CD4-positive, alpha-beta T cell treated with Interleukin-6 for 4 hours (primary cell): ENCODE measurements at places on chromosomes 7 and 10.

DNA sequence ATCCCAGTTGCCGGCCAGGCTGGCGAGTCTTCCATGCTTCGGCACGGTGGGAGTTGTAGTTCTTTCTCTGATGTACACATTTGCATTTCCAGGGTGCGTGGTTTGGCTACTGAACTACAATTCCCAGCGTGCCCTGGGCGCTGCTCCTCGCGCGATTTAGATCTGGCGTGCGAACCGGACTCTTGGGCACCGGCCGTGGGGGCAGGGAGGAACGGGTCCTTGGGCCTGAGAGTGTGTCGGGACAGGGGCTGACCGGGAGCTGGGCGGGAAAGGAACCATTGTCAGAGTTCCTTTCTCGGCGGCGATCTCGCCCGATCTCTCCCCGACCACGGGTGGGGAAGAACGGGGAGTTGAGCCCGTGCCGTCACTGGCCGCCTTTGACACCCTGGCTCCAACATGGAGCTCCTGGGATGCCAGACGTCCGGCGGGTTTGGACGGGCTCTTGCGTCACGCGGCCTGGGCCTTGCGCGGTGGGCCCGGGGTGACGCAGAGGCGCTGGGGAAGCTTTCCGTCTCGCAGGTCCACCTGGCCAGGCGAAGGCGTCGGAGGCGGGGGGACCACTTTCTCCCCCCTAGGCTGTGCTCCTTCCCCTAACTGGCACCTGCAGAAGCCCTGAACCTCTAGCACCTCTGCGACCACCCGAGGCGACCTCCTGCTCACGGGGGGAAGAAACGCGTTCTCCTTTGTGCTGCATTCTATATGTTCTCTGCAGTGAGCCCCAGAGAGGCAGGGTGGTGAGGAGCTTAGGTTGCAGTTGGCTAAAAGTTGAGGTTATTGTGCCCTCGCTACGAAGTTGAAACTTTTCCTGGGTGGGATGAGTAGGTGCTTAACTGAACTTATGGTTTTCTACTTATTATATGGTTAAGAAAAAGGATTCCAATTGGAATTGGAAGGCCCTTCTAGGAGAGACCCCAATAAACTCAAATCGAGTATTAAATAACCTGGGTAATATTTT is 824 bp downstream of the IFRD1 start:
- DNase-seq: peak; percentile 88

- no peak for DNase-seq
These were observed 251.2 kb downstream of the ARHGAP12 start for GRCh38 chr10:31677195-31678138.

GRCh38 chr10:108556186-108556585 is 1367.1 kb downstream of the XPNPEP1 start:
- DNase-seq: no peak

DNA sequence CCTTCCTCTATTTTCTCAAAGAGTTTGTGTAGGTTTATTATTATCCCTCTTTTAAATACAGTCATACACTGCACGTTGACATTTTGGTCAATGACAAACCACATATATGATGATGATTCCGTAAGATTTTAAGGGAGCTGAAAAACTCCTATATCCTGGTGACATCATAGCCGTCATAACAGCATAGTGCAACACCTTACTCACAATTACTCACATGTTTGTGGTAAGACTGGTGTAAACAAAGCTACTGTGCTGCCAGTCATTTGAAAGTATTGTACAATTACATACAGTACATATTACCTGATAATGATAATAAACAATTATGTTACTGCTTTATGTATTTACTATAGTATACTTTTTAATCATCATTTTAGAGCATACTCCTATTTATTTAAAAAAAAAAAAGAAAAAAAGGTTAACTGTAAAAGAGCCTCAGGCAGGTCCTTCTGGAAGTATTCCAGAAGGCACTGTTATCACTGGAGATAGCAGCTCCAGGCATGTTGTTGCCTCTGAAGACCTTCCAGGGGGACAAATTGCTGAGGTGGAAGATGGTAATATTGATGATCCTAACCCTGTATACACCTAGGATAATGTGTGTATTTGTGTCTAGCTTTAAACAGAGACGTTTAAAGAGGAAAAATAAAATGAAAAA is 123.3 kb upstream of the CDK1 start:
- DNase-seq: no peak

GRCh38 chr10:43252783-43253341 is 14.0 kb downstream of the RASGEF1A start:
- DNase-seq: no peak

DNA sequence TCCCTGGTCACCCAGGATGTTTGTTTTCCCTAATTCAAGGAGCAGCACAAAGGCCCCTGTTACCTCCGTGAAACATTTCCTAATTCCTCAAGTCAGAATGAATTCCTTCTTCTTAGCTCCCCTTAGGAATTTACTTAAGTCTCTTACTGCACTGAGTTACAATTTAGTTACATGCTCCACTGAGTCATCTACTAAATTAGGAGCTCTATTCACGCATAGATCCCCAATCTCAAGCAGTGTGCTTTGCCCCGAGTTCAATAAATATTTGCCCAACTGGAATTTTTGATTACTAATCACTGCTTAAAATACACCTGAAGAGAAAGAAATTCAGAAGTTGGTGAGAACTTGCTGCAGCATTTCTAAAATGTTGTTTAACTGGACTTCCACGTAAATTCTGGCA is 329.4 kb upstream of the MYO3A start:
- no peak for DNase-seq

DNA sequence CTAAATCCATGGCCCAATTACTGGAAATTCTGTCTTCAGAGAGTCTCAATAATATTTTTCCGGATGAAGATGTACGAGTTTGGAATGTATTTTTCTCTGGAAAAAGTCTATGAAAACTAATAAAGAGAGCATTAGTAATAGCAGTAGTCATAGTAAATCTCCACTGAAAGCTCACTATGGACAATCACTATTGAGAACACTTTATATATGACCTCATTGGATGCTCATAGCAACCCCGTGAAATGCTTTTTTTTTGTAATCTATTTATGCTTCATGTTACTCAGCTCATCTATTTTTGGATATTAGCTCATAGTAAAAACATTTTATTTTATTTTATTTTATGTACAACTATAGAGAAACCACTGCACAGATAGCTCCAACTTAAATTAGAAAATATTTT is 94.3 kb upstream of the MYO3A start:
- no peak for DNase-seq

- no peak for DNase-seq
These were observed 34.8 kb downstream of the CFAP43 start for GRCh38 chr10:104197364-104197763.

DNA sequence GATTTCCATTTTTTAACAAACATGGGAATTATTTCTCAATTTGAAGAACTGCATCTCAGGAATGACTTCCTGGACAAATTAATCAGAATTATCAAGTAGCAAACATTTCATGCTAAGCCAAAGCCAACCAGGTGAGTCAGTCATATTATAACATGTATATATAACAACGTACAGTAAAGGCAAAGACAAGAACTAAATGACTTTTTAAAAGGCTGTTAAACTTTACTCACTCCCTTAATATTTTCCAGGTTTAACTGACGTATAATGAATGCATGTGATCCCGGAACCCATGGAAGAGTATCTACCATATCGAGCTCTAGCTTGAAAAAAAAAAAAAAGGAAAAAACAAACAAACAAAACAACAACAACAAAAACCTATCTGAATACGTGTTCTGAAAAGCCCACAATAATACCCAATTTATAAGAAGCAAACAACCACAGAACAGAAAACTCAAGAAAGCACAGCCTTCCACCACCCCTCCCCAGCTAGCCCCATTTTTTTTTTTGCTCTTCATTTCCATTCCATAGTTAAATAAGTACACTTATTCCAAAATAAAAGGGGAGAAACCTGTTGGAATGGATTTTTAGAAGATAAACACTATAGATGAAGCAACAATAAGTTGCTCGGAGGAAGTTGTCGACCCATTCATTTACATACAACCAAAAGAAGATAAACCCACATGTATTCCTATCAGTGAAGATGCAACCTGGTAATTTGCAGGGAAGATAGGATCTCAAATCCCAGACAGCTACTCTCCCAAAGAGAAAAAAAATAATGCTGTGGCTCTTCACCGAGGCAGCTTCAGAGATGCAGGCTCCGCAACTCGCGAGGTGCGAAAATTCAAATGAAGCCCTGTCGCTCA is 537 bp downstream of the NAPEPLD start:
- no peak for DNase-seq

DNA sequence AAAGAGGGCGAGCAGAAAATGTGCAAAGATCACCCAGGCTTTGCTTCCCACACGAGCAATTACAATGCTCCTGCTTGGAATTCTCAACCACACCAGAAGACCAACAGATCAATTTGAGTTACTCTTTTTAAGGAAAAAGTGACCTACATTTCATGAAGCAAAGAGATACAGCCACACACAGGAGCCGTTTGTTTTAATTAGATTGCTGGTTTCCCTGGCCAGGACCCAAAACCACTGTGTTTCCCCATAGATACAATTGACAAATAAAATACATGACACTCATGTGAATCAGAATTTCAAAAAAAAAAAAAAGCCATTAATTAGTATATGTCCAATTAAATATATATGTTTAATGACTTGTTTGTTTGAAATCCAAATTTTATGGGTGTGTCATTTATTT is 458.3 kb downstream of the PLXDC2 start:
- no peak for DNase-seq

GRCh38 chr7:157715938-157716280 is 379.1 kb downstream of the DNAJB6 start:
- DNase-seq: no peak

GRCh38 chr10:71687077-71687476 is 32.5 kb downstream of the C10orf105 start:
- DNase-seq: no peak

- no peak for DNase-seq
These were observed at the start of gene TMEM139 for GRCh38 chr7:143284591-143285469. Gene TMEM139 (plus strand): TSS chr7:143284958. CDS start chr7:143285958, 1,000 bp downstream.

GRCh38 chr10:48774416-48775205 is 89.9 kb downstream of the WDFY4 start:
- DNase-seq: no peak

GRCh38 chr7:53744403-53744760 is 708.9 kb downstream of the POM121L12 start:
- DNase-seq: no peak

DNA sequence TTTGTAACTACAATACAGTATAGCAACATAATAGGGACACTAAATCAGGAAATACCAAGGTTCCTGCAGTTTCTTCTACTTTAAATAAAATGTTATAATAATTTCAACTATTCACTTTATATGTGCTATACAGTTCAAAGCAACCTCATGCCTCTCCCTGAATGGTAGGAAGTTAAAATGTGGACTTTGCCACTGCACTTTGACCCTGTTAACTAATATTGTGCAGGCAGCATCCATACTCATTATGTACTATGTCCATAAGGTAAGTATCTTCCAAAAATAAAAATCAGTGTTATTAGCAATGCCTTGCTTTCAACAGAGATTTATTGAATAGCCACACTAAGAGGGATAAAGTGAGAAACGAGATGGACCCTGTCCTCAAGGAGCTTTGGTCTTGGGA is 4.8 kb downstream of the STEAP4 start:
- DNase-seq: no peak

- no peak for DNase-seq
These were observed 11.0 kb downstream of the FAM25A start for GRCh38 chr10:87030912-87031635.

DNA sequence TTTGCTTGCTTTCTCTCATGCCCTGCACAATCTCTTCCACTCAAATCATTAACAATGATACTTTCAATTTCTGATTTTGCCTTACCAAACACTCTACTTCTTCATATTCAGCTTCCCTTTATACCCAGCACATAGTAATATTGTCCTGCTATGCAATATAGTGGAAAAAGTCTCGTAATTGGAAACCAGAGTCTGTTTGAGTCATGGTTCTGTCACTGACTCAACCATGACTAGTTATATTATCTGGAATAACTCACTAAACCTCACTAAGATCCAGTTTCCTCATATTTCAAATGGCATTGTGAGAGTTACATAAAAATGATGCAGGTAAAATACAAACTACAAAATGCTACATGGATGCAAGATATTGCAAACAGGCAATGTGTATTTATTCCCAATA is 98.5 kb upstream of the LRRTM3 start:
- no peak for DNase-seq

DNA sequence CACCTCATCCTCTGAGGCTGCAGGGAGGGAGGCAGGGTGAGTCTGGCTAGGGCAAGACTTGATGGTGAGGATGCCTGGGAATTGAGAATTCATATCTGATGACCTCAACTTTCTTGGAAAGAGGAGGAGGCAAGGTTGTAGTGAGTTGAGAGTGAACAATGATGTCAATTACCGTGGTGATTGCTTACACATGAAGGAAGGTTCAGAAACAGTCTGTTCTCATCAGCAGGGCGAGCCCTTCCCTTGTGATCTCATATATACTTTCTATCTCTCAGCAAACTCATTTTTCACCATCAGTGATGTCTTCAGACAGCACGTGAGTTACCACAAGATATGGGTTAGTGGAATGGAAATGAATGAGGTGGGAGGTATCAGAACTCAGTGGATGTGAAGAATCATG is 20.1 kb upstream of the COL13A1 start:
- no peak for DNase-seq

GRCh38 chr10:101139421-101139911 is 8.4 kb downstream of the TLX1 start:
- no peak for DNase-seq

DNA sequence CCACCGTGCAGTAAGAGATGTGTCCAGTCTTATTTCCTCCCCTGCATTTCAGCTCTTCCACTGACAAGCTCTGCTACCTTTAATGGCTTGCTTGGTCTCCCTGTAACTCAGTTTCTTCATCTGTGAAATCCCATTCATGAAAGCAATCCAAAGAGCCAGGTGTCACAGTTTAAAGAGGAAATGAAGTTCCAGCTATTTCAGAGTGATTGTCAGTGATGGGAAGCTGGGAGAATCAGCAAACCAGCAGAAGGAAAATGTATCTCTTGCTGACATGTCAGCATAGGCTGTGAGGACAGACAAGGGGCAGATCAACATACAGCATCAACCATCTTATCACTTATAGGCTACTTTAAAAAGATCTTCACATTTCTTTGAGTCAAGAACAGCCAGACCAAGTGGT is 445.3 kb downstream of the ADRA2A start:
- DNase-seq: no peak

GRCh38 chr7:90709501-90710465 is 113.7 kb downstream of the CDK14 start:
- DNase-seq: no peak

- DNase-seq: no peak
These were observed 68.8 kb downstream of the DGKB start for GRCh38 chr7:14833707-14834106.
